ENCODE measurements at places on chromosomes 4 and X.

- no peak for DNase-seq
These were observed 169.3 kb downstream of the PPARGC1A start for GRCh38 chr4:23720556-23720955.

- DNase-seq: no peak
These were observed 145.6 kb downstream of the ARX start for GRCh38 chrX:24870143-24870542.

DNA sequence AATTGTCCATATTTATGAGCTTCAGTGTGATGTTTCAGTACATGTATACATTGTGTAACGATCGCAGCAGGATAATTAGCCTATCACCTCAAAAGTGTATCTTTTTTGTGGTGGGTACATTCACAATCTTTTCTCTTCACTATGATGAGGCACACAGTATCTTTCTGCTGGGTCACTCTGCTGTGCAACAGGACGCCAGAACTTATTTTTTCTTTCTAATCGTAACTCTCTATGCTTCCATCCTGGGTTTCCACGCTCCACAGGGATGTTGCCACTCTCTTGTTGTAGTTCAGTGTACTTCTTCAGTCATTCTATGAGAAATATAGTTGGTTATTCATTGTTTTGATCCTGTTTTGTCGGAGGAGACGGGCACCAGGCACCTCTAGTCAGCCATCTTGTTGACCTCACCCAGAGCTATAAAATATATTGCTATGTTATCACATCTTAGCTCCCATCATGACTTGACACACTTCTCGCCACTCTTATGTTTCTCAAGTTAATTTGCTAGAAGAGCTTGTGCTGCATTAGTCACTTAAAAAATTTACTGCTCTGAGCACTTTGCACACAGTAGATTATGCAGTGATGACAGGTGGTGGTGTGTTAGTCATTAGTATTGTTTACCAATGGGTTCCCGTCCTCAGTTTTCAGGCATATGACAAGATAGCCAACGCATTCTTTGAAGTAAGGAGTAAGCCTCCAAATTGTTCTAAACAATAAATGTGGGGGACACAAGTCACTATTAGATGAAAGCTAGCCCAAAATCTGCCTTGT, 1002.7 kb upstream of the PCDH7 start:
- no peak for DNase-seq

DNA sequence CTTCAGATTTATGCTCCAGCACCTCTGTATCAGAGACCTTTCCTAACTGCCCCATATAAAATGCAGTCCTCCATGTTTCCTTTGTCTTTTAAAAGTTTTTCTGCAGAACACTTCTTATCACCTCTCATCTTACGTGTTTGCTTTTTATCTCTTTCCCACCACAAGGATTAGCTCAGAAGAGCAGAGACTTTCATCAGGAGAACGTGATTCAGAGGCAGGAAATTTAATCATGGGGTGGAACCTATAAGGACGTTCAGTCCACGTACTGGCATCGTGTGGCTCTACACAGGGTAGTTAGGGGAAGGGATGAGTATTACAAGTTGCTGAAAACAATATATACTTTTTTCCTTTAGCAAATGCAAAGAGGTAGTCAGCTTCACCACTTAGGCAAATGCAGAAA, 98.7 kb downstream of the SORBS2 start:
- DNase-seq: no peak

- DNase-seq: no peak
These were observed 354.2 kb upstream of the FAT1 start for GRCh38 chr4:187077744-187078401.

- DNase-seq: no peak
These were observed 957 bp downstream of the PPP2R2C start for GRCh38 chr4:6471307-6472007.

GRCh38 chr4:173507471-173508385, 22.3 kb downstream of the HAND2 start:
- no peak for DNase-seq

DNA sequence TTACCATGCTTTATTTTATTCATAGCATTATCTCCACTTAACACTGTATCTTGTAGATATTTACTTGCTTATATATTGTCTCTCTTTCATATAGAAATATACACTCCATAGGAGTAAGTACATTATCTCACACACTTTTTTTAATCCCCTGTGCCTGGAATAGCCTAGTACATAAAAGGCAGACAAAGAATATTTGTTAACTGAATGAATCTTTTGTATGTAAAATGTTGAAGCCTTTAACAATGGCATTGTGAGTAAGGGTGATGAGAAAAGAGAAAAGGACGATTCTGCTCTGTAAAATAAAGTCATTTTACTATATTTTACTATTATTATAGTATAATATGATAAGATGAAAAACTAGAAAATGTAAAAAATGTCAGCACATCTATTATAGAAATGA, 97.7 kb upstream of the PDHA2 start:
- no peak for DNase-seq

GRCh38 chr4:178462710-178463109, 1020.5 kb upstream of the AGA start:
- DNase-seq: no peak

DNA sequence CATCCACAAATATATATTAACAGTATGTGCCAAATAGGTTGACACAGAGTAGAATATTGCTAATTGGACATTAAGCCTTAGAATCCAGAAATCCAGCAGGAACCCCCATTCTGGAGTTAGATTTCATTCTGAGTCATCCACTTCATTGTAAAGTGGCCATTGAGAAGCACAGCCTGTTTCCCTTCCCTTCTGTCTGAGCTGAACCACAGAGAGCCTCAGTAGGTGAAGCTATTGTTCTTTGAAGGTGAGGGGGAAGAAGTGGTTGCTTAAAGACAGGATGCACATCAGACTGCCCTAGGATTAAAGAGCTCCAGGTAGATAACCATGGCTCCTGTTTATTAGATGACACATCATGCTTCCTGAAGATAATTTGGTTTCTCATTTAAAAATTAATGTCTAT, 30.6 kb upstream of the MCF2 start:
- no peak for DNase-seq

DNA sequence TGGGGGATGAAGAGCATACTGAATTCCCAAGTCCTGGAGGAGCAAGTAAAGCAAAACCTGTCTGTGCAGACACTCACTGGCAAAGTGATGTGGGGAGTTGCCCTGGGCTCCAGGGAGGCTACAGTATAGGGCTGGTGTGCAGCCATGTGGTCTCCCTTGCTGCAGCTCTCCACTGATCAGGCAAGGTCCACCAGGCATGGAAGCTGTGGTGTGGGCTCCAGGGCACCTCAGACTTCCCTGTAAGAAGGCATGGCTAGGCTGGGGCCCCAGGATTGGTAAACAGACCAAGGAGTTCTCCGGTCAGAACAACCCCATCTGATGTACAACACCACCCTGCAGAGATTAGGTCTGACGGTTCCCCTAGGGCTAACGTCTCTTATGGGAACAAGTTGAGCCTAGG, 241.9 kb upstream of the NDST4 start:
- DNase-seq: no peak

- DNase-seq: no peak
These were observed 110.4 kb downstream of the SLIT2 start for GRCh38 chr4:20362148-20362547.

- no peak for DNase-seq
These were observed 70.9 kb downstream of the MAGEB5 start for GRCh38 chrX:26286836-26287235.

DNA sequence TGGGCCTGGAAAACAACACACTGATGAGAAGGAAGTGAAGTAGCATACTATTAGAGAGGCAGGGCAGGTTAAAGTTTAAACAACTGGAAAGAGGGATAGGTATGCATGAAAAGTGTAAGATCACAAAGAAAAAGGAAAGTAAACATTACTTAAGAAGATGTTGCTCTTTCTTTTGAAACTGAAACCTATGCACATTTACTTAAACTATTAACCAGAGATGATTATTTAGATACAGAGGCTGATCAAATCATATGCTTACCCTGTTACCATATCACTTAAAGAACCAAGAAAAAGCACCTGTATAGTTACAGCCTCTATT, 37.8 kb downstream of the NAP1L5 start:
- DNase-seq: no peak

DNA sequence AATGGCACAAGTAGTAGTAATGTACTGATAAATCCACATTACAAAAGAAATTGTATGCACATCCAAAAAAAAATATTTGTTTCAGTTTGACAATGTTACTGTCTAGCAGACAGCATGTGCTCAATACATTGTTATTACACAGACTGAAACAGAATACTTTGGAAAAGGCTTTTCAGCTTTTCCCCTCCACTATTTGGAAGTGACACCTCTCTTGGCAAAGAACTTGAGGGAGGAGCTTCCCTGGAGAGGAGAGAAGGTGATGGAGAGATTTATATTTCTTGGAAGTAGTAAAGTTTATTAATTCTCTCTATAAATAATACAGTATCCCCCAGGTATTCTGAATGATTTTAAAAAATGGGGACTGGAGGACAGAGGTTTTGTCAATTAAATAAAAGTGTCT, 131.8 kb downstream of the SCFD2 start:
- DNase-seq: no peak

DNA sequence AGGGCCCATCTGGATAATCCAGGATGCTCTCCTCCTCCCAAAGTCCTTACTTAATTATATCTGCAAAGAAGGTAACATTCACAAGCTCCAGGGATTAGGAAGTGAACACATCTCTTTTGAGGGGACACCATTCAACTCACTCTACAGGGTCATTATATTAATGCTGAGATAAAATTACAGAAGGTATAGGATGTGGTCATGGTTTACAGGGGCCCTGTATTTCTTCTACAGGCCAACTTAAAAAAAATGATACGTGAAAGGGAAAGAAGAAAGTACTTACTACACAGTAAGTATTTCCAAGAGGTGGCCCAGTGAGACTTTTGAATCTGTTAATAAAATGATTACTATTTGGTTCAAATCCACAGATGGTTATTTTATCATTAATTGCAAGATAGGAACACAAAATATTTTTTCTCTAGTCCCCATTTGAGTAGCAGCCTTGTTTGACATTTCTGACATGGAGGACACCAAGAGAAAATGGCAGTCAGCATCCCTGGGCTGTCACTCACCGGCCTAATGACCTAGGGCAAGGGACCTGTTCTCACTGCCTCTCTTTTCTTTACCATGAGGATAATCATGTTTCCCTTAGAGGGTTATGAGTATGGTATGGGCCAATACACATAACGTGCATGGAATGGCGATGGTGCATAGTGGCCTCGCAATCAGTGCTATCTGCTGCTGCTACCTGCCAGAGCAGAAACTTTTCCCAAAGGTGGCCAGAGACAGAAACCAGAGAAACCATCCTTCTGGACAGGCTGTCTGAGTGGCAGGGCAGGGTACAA, 140.5 kb downstream of the PTTG2 start:
- DNase-seq: no peak

- no peak for DNase-seq
These were observed 4.2 kb upstream of the DUSP9 start for GRCh38 chrX:153642655-153643430.

DNA sequence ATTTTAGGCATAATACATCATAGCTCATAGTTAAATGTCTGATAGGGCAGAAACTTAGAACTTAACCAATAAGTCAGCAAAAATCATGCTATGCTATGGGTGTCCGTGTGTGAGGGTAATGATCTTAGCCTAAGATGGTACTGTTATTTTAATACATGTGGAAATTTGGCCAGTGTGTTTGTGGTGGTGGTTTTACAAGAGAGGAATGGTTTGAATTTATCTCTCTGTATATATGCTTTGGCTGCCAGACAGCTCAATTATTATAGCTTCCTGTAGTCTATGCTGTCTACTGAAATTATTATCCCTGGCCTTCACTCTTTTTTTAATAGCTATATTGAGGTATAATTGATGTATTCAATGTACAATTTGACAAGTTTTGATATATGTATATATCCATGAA, 21.3 kb downstream of the ZNF330 start:
- DNase-seq: no peak

DNA sequence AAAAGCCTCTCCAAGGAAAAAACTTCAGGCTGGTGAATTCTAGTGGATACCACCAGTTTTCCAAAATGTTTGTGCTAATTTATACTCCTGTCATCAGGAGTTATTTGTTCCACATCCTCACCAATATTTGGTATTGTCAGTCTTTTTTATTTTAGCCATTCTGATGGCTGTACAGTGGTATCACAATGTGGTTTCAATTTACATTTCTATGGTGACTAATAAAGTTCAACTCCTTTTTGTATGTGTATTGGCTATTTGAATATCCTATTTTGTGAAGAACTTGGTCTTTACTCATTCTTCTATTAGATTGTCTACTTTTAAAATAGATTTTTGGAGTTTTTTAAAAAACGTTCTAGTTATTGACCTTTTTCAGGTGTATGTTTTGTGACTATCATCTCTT, 33.0 kb upstream of the FRAS1 start:
- no peak for DNase-seq

- no peak for DNase-seq
These were observed 91.4 kb downstream of the STK32B start for GRCh38 chr4:5142726-5143125.

DNA sequence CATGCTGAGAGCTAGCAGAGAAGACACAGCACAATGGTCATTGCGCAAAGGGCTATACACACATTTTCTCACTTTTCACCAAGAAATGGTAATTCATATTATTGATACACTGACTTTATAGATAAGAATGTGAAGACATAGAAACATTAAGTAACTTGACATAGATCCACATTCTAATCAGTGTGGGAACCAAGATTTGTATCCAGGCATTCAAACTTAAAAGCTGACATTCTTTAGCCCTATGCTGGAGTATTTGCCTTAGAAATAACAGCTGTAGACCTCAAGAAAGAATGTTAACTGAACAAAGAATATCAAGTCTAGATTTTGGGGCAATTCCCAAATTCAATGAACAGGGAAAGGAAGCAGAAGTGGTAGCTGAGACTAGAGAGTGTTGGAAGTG, 384.8 kb downstream of the IL15 start:
- DNase-seq: no peak

DNA sequence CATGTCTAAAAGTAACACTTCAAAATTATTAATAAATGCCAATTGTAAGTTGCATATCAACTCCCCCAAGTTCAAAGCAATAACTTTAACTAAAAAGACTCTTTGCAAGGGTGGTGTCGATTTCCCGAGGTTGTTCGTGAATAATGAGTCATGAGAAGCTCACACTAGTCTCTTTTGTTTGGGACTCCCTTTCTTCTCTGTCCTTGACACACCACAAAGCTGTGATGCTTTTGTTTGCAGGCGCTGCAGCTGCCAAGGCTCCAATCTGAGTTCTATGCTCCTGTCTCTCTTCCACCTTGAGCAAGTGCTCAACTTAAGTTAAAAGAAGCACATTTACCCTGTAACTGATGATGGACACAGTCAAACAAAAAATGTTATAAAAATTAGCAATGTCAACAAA, 65.9 kb downstream of the FAT1 start:
- no peak for DNase-seq

DNA sequence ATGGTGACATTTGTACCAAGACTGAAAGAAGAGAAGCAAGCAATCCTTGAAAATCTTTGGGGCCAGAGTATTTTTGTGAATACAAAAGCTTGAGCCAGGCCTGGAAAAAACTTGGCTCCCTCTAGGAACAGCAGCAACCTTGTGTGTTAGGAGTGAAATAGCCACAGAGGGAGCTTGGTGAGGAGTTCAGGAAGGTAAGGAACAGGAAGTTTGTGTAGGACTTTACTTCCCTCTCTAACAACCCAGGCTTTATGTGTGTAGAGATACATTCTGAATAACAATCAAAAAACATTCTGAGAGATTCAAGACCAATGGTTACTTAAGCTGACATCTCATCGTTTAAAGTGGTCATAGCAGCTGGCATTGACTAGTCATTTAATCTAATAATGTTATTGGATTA, 668.5 kb downstream of the PCDH18 start:
- no peak for DNase-seq

All from activated CD4-positive, alpha-beta T cell treated with anti-CD3 and anti-CD28 coated beads for 1 hour (primary cell).